Colonic mucosa (tissue), 4 donors: ENCODE measurements at places on chromosomes 5 and 9. TPM values are rescaled to one million over a fixed set of nuclear protein-coding genes. Genes with fewer than 3 reads are reported as not detected.

Gene ARAP3
- total RNA-seq: 15.4 TPM

Gene MTAP
- 22.0 TPM for total RNA-seq

DNA sequence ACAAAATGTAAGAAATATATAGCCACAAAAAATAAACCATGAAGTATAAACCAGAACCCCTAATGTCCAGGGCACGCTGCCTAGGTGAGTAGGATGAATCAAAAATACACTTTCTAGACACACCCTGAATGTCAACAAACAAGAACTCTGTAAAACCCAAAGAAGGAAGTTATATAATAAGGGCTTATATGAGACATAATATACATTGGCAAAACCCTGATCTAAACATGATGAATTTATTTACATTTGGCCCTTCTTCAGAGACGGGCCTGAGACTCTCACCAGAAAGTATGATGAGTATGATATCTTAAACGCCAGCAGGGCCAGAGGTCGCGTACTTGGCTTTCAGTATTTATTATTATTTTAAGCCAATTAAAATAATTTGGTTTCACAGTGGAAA, 125.1 kb upstream of the FST start:
- H3K27me3 ChIP-seq: no peaks in the 10 kb centered on the region
- DNase-seq: no peak
- H3K4me1 ChIP-seq: no peaks in the 10 kb centered on the region
- no peak overlapping the region for H3K4me3 ChIP-seq
- no peaks in the 10 kb centered on the region for H3K36me3 ChIP-seq

DNA sequence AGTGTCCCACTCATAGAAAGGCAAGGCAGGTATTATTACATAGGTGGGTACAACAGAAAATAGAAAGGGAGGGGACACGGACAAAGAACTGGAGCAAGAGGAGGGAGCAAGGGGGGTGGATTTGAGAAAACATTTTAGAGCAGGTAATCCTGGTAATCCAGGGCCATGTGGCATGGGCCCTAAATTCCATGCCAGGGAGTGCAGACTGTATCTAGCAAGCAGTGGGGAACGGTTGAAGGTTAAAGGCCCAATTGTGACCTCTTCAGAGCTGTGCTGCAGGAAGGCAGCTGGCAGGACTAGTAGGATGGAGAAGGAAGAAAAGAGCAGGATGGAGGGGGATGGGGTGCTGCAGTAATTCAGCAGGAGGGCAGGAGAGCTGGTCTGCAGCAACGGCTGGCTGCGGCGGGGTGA, 75.2 kb downstream of the PDE6A start:
- H3K36me3 ChIP-seq: no peaks in the 10 kb centered on the region
- DNase-seq: peak; percentile 86
- no peak overlapping the region for H3K4me3 ChIP-seq
- H3K4me1 ChIP-seq: peaks cover 11% of the 10 kb centered on the region
- H3K27ac ChIP-seq: peak overlapping the region; percentile 68

DNA sequence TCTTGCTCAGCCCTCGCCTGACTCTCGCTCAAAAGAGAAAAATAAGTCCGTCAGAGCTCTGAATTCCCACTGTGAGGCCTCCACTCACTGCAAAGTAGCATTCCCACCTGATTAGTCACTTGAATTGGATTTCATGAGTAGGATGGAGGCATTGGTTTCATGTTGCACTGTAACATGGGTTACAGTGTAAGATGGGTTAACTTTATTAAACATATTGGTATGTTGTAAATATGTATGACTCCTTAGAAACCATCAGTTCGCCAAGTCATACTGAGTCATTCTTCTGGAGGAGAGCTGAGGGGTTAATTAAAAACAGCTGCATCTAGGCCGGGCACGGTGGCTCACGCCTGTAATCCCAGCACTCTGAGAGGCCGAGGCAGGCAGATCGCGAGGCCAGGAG, 93.8 kb upstream of the BNC2 start:
- DNase-seq: no peak
- no peaks in the 10 kb centered on the region for H3K36me3 ChIP-seq
- H3K27me3 ChIP-seq: no peaks in the 10 kb centered on the region
- H3K27ac ChIP-seq: no peak overlapping the region
- no peaks in the 10 kb centered on the region for H3K4me1 ChIP-seq
- no peak overlapping the region for H3K4me3 ChIP-seq

DNA sequence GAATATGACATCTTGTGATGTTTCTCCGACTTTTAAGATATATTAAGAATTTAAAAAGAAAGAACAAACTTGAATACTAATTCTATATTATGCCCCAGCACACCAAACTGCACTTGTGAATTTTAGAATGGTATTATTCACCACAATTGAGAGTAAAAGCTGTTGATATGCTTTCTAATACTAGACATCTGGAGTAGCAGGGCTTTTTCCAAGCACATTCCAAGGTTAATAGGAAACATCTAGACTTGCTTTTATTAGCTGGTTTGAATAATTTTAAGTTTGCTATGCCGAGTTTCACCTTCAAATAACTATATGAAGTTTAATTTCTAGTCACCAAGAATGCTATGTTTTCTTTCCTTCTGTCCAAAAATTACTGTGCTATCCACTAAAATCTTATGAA, 13.5 kb downstream of the NREP start:
- H3K36me3 ChIP-seq: no peaks in the 10 kb centered on the region
- H3K4me1 ChIP-seq: peaks cover 4% of the 10 kb centered on the region
- DNase-seq: no peak
- no peak overlapping the region for H3K27ac ChIP-seq

DNA sequence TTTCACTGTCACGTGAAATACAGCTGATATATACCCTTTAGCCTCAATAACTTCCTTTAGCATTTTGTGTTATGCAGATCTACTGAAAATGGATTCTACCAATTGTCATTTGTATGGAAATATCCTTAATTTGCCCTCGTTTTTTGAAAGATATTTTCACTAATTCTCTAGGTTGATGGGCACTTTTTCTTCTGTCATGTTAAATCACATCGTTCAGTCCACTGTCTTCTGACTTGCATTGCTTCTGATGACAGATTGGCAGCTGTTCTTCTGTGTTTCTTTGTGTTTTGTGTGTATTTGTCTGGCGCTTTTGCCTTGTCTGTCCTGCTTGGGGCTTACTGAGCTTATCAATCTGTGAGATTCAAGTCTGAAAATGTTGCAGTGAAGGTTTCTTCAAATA, 9.7 kb upstream of the CLPTM1L start:
- no peaks in the 10 kb centered on the region for H3K27me3 ChIP-seq
- H3K27ac ChIP-seq: no peak overlapping the region
- no peak for DNase-seq
- H3K36me3 ChIP-seq: no peaks in the 10 kb centered on the region
- no peak overlapping the region for H3K4me3 ChIP-seq
- no peaks in the 10 kb centered on the region for H3K4me1 ChIP-seq

DNA sequence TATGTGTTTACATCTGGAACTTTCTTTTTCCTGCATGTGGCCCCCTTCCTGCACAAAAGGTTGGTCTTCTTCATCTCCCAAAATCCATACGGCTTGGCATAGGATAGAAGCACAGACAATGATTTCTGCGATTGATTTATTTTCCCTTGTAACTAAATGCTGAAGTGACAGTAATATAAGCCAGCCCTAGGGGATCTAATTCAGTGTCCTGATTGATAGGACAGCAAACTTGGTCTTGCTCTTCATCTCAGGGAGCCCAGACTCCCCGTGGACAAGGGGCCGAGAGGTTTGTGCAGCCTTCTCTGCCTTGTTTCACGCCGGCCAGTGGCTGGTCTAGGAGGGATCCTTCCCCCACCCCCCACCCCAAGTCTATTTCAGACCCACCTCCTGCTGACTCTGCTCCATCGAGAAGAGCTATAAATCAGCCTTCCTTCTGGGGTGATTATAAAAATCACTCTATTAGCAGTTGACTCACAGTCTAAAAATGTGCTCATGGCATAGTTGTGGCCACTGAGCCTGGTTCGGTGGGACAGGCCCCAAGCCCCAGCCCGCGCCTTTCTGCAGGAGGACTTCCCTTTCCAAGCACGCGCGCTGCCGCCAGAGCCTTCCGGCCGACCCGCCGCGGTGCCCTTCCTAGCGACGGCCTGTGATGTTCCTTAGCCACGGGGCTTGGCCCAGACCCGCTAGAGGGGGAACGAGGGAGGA, 89.8 kb upstream of the COL5A1 start:
- H3K4me1 ChIP-seq: no peaks in the 10 kb centered on the region
- no peak for DNase-seq
- H3K27me3 ChIP-seq: no peaks in the 10 kb centered on the region
- H3K36me3 ChIP-seq: no peaks in the 10 kb centered on the region

GRCh38 chr9:103116246-103116645, 121.1 kb downstream of the CYLC2 start:
- no peak overlapping the region for H3K4me3 ChIP-seq
- no peaks in the 10 kb centered on the region for H3K4me1 ChIP-seq
- no peaks in the 10 kb centered on the region for H3K36me3 ChIP-seq
- DNase-seq: no peak
- H3K27ac ChIP-seq: no peak overlapping the region

DNA sequence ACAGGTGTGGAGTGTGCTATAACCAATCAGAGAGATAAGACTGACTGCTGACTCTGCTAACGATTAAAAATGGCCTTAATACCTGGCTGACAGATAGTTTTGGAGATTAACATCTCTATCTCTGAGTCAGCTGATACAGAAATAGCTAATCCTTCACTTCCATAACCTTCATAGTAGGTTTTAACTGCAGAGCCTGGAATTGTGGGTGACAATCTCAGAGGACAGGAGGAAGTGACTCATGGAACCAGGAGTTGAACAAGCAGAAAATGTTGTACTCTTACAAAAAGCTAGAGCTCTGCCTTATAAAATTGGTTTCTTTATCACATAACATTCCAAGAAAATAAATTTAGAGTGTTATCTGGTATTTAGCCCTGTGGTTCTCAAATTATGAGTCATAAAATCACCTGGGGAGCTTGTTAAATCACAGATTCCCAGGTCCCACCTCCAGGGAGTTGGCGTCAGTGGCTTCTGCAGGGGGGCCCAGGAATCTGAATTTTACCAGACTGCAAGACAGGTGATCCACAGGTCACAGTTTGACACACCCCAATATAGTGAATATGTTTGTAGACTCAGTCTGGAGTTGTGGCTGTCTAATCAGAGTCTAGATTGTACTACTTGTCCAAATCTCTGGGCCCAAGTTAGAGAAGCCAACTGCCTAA, 44.4 kb upstream of the AFAP1L1 start:
- H3K4me3 ChIP-seq: no peak overlapping the region
- H3K36me3 ChIP-seq: no peaks in the 10 kb centered on the region
- DNase-seq: no peak
